ENCODE measurements at places on chromosomes 3 and 15.

- DNase-seq, result no peak
Measured at GRCh38 chr3:172142864-172143451, 103.6 kb downstream of the FNDC3B start.

DNA sequence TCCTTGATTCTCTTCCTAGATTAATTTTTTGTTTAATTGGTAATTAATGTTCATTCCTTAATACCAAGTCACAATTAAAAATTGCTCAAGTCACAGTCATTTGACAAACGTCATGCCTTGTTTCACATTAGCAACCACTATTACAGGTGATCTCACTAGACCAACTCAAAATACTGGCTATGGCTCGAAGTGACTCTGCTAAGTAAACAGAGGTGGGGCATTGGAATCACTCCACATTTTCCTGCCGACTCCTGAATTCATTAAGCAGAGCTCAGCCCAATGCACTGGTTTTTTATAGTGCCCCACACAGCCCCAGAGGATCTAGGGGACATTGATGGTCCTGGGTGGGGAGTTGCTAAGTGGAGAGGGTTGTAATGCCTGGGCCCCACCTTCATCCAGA is 201.2 kb upstream of the NSMCE3 start:
- no peak for DNase-seq

DNA sequence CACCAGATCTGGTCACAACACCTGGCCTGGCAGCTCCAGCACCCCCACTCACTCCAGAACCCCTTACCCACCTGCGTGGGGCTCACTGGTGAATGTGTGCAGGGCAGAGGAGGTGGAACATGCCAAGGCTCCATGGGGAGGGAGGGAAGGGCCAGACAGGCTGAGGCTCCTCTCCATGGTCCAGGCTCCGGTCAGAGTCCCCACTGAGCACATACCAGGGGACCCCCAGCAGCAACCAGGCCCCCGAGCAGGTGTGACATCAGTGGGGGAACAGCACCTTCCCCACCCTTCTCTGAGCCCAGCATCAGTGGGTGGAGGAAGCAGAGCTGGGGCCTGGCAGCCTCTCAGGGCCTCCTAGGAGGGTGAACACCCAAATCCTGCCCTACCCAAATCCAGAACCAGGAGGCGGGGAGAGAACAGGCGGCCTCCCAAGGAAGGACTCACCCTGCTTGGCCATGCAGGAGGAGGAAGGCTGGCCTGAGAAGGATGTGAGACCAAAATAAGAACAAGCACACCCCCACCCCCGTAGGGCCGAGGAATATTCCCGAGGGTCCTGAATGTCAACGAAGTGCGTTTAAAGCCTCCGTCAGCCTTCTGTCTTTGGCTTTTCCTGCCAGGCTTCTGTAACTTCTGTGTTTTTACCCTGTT is 1.1 kb upstream of the GP9 start:
- no peak for DNase-seq

GRCh38 chr3:148970271-148970670 is 21.1 kb upstream of the GYG1 start:
- DNase-seq, result no peak

- no peak for DNase-seq
Measured at GRCh38 chr3:117726776-117727175, 1017.2 kb downstream of the TUSC7 start.

GRCh38 chr3:148510116-148510515 is 187.6 kb upstream of the AGTR1 start:
- no peak for DNase-seq

- no peak for DNase-seq
Measured at GRCh38 chr15:35583863-35584528, 38.0 kb upstream of the DPH6 start.

DNA sequence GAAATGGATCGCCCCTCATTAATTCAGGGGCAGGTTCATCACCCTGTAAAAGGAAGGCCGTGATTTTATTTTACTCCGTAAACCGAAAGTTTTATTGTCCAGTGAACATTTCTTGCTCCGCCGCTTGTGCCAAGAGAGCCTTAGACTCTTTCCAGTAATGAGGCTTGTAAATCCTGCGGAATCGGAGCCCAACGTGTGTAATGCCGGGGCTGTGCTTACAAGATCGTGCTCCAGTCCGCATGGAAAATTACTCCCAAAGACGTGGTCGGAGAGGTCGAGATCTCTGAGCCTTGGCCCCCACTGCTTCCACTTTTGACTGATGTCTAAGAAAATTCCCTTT is 649 bp upstream of the PLOD2 start:
- DNase-seq, result no peak

DNA sequence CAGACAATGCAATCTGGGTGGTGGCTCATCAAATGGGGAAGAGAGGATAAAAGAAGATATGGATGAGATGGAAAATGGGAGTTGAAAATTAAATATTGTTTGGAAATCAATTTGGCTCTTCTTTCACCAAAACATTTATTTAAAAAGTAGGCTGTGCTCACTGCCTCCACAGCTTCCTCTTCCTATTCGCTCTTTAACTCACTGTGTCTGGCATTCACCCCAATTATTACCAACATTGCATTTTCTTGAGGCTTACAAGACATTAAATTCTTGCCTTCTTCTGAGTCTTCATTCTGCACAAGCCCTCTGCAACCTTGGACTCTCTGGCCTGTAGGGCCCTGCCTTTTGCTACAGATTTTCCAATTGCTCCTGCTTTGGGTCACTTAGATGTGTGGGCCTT is 52.9 kb upstream of the TSPAN3 start:
- DNase-seq, result no peak

GRCh38 chr3:38828681-38829080 is 12.7 kb upstream of the SCN10A start:
- no peak for DNase-seq

GRCh38 chr3:186540221-186540834 is 3.9 kb downstream of the CRYGS start:
- peak; percentile 90 for DNase-seq

All from activated CD4-positive, alpha-beta T cell treated with anti-CD3 and anti-CD28 coated beads, Interleukin-2, Interleukin-4, amounts not matched to agents 100 ng/mL and 50 ng/mL, durations not matched to agents 16 hours and 8 hours (primary cell).